GM04503 (cell line): ENCODE measurements at places on chromosomes 11 and 22.

DNA sequence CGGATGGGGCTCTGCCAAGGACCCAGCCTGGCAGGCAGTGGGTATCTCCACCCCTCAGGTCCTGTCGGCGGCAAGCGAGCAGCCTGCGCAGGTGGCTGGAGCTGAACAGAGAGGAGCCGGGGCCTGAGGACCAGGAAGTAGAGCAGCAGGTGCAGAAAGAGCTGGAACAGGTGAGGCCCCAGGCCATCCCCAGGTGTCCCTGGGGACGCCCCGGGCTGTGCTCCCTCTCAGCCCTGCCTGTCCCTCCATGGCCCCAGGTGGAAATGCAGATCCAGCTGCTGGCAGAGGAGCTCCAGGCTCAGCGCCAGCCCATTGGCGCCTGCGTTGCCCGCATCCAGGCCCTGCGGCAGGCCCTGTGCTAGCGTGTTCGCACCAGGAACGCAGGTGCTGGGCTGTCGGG lies 44.0 kb downstream of the PISD start:
- no peak for DNase-seq

DNA sequence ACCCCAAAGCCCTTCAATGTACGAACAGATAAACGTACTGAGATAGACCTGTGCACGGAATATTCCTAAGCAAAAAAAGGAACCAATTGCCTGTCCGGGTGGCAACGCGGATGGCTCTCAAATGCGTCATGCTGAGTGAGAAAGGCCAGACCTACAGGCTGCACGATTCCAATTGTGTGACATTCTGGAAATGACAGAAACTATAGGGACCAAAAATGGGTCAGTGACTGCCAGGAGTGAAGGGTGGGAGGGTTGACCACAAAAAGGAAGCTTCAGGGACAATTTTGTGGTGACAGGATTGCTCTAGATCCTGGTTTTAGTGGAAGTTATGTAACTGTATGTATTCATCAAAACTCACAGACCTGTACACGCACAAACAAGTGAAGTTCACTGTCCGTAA lies 24.0 kb upstream of the SYT8 start:
- DNase-seq, result no peak

- no peak for DNase-seq
Observed at GRCh38 chr22:19599626-19600243, 75.5 kb upstream of the CLDN5 start.

DNA sequence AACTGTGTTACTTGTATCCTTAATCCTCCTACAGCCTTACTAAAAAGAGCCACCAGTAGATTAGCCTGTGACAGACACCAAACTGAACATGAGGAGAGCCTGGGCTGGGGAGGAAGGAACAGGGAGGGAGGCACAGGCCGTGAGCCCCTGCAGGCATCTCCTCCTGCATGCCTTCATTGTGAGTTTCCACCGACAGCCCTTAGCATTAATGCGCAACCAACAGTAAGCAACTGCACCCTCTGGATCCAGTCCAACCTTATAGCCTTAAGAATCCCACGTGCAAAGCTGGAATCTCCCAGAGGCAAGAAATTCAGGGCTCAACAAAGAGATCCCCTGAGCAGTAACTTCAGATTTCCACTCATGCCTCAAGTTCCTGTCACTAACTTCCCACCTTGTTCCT lies 84.6 kb downstream of the ETS1 start:
- DNase-seq, result peak; percentile 70

DNA sequence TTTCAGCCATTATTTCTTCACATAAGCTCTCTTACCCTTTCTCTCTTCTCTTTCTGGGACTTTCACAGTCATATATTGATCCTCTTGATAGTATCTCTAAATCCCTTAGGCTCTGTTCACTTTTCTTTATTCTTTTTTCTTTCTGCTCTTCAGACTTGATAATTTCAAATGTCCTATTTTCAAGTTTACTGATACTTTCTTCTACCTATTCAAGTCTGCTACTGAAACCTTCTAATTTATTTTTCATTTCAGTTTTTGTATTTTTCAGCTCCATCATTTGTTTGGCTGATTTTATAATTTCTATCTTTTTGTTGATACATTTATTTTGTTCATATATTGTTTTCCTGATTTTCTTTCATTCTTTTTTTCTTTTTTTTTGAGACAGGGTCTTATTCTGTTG lies 79.1 kb downstream of the SNX19 start:
- no peak for DNase-seq

DNA sequence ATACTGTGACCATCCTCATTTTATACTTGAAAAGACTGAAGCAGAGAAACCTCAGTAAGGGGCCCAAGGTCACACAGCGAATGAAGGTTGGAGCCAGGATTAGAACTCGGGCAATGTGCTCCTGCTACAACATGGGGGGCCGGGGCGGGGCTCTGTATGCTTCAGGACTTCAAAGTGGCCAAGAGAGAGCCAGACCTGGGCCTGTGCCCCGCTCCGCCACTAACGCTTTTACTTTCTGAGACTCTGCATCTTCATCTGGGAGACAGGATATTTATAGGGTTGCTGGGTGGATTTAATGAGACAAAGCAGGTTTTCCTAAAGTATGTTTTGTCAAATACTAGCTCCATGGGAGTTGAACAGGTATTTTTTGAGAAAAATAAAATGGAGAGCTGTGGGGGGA lies 33.9 kb upstream of the LYVE1 start:
- DNase-seq, result no peak

DNA sequence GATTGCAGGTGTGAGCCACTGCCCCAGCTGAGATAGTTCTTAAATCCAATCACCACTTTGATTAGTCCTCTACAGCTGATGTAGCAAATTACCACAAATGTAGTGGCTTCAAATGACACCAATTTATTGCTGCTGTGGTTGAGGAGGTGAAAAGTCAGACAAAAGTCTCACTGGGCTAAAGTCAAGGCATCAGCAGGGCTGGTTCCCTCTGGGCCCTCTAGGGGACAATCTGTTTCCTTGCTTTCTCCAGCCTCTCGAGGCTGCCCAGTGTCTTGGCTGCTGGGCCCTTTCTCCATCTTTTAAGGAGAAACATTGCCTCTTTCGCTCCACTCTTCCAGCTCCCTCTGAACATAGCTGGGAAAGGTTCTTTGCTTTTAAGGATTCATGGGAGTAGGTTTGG lies 50.5 kb upstream of the SHANK2 start:
- DNase-seq, result no peak

DNA sequence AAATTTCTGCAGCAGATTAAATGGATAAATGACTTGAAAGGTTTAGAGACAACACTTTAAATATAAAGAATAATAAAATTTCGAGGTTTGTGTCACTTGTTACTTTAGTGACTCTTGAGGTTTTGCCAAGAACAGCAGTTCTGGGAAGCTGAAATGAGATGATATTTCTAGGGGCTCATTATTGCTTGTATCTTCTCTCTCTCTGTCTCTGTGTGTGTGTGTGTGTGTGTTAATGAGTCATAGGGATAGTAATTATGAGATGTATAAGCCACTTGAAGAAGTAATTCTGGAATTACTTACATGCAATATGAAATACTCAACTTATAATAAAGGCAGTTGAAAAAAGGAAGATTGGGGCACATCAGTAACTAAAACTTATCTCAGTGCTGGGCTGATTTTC lies 9.6 kb upstream of the OR10G7 start:
- DNase-seq, result no peak

DNA sequence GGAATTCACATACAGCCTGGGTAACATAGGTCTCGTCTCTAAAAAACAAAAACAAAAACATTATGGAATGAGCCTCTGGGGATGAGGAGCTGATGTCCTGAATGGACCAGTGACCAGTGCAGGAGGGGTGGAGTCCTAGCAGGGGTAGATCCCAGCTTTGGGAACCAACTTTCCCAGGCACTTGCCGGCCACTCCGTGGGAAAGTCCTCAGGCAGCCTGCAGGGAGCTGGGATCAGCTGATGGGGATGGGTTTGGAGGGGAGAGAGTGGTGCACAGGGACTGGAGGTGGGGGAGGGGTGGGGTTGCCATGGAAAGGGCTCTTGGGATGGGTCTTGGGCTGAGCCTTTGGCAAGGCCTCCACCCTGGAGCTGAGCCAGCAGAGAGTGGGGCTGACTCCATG lies 19.1 kb downstream of the MGAT3 start:
- no peak for DNase-seq
